Stimulated activated CD4-positive, alpha-beta T cell treated with anti-CD3 and anti-CD28 coated beads, Interleukin-1b, Interleukin-23, amount 100 ng/mL, for 48 hours (primary cell): ENCODE measurements at places on chromosomes 6 and 20.

DNA sequence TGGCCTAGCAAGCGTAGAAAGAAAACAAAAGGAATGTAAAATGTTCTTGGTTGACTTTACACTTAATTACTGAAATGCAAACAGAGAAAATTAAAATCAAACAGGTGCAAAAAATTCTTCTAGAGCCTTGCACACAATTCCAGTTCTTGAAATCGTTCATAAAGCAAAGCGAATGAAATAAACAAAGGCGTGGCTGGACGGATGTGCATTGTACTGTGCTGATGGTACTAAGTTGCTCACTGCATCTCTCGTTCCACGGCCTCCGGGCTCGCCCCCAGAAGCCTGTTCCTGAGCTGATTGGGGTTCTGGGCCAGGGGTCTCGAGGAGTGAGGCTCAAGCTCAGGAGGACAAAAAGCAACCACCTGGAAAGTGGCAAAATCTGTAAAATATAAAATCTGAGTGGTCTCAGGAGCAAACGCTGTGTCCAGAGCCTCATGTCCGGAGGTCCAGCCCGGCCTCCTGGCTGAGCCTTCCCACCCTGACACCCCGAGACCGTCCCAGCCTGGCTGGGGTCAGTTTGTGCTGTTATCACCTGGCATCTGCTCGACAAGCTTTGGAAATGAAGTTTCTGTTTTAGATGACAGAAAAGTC is 71.3 kb downstream of the TTLL2 start:
- DNase-seq = no peak

DNA sequence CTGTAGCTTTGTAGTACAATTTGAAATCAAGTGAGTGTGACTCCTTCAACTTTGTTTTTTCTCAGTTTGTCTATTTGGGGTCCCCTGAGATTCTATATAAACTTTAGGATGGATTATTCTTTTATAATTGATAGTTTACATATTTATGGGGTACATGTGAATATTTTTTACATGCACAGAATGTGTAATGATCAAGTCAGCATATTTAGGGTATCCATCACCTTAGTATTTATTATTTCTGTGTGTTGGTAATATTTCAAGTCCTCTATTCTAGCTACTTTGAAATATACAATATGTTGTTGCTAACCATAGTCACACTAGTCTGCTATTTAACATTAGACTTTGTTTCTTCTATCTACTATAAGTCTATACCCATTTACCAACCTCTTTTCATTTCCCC is 50.3 kb downstream of the PLCG1 start:
- DNase-seq = no peak

GRCh38 chr6:127851197-127851596 is 49.7 kb downstream of the THEMIS start:
- no peak for DNase-seq

DNA sequence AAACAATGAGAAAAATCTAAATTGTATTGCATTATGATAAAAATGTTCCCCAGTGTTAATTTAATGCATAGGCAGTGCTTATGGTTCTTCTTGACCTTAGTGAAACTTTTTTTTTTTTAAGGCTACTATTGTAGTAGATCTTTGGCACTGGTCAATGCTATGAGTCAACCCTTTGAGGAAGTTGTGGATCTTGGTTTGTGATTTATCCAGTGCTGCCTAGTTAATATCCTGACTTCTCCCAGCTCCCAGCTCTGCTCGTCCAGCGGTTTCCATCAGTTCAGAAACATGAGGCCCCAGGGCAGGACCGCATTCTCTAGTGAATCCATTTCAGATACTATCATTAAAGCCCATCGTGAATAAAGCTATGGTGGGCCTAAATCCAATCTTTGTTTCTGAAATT is 364.5 kb upstream of the JARID2 start:
- DNase-seq = no peak

- DNase-seq = no peak
These were observed 142.1 kb upstream of the SHLD1 start for GRCh38 chr20:5608104-5608441.

- DNase-seq = peak; percentile 71
These were observed 37.8 kb downstream of the PPP1R16B start for GRCh38 chr20:38843346-38843745.

- DNase-seq = no peak
These were observed 101.5 kb downstream of the NRSN1 start for GRCh38 chr6:24227556-24227955.

GRCh38 chr6:5287205-5287965 is 26.1 kb downstream of the FARS2 start:
- no peak for DNase-seq

DNA sequence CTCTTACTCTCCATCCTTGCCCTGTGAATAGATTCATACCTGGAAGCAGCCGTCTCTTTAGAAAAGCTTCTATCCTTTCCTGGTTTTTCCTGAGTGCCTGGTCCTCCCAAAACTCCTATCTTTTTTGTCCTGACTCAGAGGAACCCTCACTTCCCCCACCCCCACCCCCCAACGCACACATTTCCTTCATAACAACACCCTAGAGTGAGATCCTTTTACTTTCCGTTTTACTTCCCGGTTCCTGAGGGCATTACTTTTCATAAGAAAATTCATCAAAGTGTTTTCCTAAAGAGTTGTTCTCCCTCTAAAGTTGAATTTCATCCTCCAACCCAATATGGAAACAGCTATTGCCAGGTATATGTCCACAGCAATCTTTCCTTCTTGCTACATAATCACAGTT is 327.0 kb downstream of the NRN1 start:
- no peak for DNase-seq
